Chondrocyte (in vitro differentiated cells): ENCODE measurements at places on chromosomes 7 and 10.

DNA sequence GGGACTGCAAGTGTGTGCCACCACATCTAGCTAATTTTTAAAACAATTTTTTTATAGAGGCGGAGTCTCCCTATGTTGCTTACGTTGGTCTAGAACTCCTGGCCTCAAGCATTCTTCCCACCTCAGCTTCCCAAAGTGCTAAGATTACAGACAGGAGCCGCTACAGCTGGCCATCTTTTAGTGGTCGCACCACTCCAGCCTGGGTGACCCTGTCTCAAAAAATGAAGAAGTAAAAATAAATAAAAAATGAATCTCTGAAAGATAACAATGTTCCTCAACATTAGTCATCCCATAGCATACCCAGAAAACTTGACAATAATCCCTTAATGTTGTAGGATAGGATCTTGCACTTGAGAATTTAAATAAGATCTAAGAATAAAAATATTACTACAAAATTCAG is 18.2 kb downstream of the WBP1L start:
- H3K36me3 ChIP-seq = peaks cover 12% of the 10 kb centered on the region
- no peak overlapping the region for H3K4me3 ChIP-seq
- H3K27me3 ChIP-seq = no peaks in the 10 kb centered on the region
- peaks cover 78% of the 10 kb centered on the region for H3K4me1 ChIP-seq
- peak overlapping the region; percentile 83 for H3K27ac ChIP-seq

DNA sequence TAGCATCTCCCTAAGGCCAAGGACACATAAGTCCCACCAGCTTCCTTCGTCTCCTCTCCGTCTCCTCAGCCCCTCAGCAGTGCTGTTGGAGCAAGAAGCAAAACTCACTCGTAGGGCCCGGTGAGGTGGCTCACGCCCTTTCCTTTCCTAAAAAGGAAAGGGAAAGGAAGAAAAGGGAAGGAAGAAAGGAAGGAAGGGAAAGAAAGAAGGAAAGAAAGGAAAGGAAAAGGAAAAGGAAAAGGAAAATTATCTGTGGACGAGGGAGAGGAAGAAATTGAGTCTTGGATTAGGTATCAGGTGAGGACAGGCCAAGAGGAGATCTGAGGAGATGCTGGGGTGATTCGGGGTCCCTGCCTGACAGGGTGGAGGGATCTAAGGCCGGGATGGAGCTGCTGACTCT is 3.1 kb upstream of the ZNF316 start:
- H3K27me3 ChIP-seq = no peaks in the 10 kb centered on the region
- H3K4me3 ChIP-seq = no peak overlapping the region
- H3K27ac ChIP-seq = no peak overlapping the region

DNA sequence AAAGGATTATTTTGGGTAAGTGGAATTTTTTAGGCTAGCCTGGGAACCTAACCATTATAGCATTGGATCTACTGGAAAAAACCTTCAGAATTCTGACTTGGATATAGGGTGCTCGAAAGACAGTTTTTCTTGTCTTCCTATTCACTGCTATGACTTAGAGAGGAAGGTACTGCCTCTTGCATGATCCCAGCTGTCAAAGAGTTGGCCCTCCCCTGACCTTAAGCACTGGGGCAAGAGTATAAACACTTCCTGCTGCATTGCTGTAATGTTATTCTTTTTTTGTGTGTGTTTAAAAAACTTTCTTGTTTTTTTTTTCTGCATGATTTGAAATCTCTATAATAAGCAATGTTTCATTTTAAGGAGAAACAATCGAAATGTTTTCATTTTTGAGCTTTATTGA is 113.0 kb downstream of the LRMDA start:
- no peaks in the 10 kb centered on the region for H3K36me3 ChIP-seq
- no peak for DNase-seq
- peaks cover 85% of the 10 kb centered on the region for H3K4me1 ChIP-seq

DNA sequence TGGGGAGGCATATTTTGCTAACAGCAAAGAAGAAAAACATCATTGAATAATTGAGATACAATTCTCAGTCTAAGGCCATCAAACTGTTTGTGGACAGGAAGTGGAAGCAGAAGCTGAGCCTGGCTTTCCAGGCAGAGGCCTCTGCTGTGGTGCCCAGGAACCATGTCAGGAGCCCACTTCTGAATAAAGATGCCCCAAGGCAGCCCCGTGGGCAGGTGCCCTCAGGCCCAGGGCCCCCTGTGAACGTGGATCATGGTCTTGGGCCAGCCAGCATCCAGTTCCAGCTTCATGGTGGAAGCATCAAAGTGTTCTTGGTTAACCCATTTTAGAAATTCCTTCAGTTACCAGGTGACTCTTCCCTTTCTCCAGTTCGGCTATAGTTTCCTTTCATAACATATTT is 346.8 kb downstream of the PTPRN2 start:
- no peak for DNase-seq
- no peak overlapping the region for H3K4me3 ChIP-seq
- no peaks in the 10 kb centered on the region for H3K27me3 ChIP-seq
- H3K36me3 ChIP-seq = no peaks in the 10 kb centered on the region
- H3K27ac ChIP-seq = no peak overlapping the region
- no peaks in the 10 kb centered on the region for H3K4me1 ChIP-seq

- no peaks in the 10 kb centered on the region for H3K27me3 ChIP-seq
- peaks cover 59% of the 10 kb centered on the region for H3K4me1 ChIP-seq
- peak overlapping the region; percentile 99 for H3K4me3 ChIP-seq
- no peak for DNase-seq
- peaks cover 4% of the 10 kb centered on the region for H3K36me3 ChIP-seq
- peak overlapping the region; percentile 97 for H3K27ac ChIP-seq
These were observed 734 bp downstream of the CHST3 start for GRCh38 chr10:71964743-71965515.

GRCh38 chr10:23445591-23445990 is 6.7 kb downstream of the OTUD1 start:
- no peak overlapping the region for H3K4me3 ChIP-seq
- peaks cover 34% of the 10 kb centered on the region for H3K4me1 ChIP-seq
- no peaks in the 10 kb centered on the region for H3K27me3 ChIP-seq
- H3K27ac ChIP-seq = no peak overlapping the region

DNA sequence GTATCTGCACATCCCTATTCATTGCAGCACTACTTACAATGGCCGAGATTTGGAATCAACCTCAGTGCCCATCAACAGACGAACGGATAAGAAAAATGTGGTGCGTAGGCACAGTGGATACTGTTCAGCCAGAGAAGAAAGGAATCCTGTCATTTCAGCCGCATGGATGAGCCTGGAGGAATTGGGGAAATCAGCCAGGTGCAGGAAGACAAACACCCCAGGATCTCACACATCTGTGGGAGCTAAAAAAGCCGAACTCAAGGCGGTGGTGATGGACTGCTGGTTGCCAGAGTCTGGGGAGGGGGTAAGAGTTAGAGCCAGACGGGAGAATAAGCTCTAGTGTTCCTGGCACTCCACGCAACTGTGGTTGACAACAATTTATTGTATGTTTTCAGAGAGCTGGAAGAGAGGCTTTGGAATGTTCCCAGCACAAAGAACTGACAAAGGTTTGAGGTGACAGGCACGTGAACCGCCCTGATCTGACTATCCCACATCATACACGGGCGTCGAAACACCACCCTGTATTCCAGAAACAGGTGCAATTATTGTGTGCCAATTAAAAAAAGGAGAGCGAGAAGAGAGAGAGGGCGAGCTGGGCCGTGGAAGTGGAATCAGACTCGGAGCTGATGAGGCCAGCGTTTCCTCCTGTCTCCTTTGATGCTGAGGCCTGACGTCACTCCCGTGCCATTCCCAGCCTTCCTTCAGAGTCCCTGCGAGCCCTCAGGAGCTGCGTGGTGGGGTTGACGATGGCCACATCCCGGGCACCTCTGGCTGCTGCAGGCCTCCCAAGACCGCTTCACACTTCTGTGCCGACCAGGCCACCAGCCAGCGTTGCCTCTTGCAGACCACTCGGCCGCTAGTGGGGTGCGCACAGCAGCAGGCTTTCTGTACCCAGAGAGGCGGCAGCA is 189.5 kb downstream of the DNAJB6 start:
- no peaks in the 10 kb centered on the region for H3K4me1 ChIP-seq
- peaks cover 21% of the 10 kb centered on the region for H3K27me3 ChIP-seq
- DNase-seq = peak; percentile 92
- no peaks in the 10 kb centered on the region for H3K36me3 ChIP-seq
- no peak overlapping the region for H3K27ac ChIP-seq

GRCh38 chr7:50653126-50653864 is 88.1 kb upstream of the DDC start:
- H3K36me3 ChIP-seq = peaks cover 13% of the 10 kb centered on the region
- H3K4me1 ChIP-seq = peaks cover 63% of the 10 kb centered on the region
- peak overlapping the region; percentile 59 for H3K27ac ChIP-seq

- H3K27ac ChIP-seq = no peak overlapping the region
- DNase-seq = no peak
- H3K27me3 ChIP-seq = peaks cover 2% of the 10 kb centered on the region
- H3K4me3 ChIP-seq = no peak overlapping the region
- H3K4me1 ChIP-seq = peaks cover 6% of the 10 kb centered on the region
These were observed 70.4 kb upstream of the AOAH start for GRCh38 chr7:36794689-36795088.

GRCh38 chr7:4247106-4247876 is 434.8 kb upstream of the FOXK1 start:
- H3K36me3 ChIP-seq = peaks cover 17% of the 10 kb centered on the region
- DNase-seq = peak; percentile 71
- no peaks in the 10 kb centered on the region for H3K27me3 ChIP-seq
- peaks cover 10% of the 10 kb centered on the region for H3K4me1 ChIP-seq
- no peak overlapping the region for H3K27ac ChIP-seq
- no peak overlapping the region for H3K4me3 ChIP-seq

DNA sequence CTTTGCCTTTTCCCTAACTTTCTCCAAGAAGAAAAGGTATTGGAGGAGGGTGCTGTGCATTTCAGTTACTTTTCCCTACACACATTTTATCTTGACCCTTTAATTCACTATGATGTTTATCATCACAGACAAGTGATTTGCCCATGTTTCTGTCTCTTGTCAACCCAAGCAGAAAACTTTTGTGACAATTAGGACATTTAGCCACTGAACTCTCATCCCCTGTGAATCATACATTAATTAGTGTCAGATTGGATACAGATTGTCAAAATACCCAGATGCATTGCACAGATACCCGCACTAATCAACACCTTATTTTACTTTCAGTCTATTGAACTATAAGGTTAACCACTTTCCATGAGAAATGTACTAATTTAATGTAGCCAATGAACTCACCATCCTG is 912.9 kb downstream of the SORCS1 start:
- no peak for DNase-seq
- H3K4me3 ChIP-seq = no peak overlapping the region
- no peaks in the 10 kb centered on the region for H3K36me3 ChIP-seq
- no peaks in the 10 kb centered on the region for H3K4me1 ChIP-seq
- no peak overlapping the region for H3K27ac ChIP-seq

- no peaks in the 10 kb centered on the region for H3K27me3 ChIP-seq
- peaks cover 10% of the 10 kb centered on the region for H3K36me3 ChIP-seq
- DNase-seq = no peak
- H3K27ac ChIP-seq = peak overlapping the region; percentile 78
- H3K4me3 ChIP-seq = no peak overlapping the region
These were observed 25.1 kb downstream of the DOCK1 start for GRCh38 chr10:126930131-126930882.

GRCh38 chr10:625333-625696 is 64.2 kb downstream of the DIP2C start:
- peak overlapping the region; percentile 100 for H3K27ac ChIP-seq
- no peaks in the 10 kb centered on the region for H3K27me3 ChIP-seq
- peaks cover 51% of the 10 kb centered on the region for H3K4me1 ChIP-seq

- no peak overlapping the region for H3K4me3 ChIP-seq
- DNase-seq = no peak
- no peak overlapping the region for H3K27ac ChIP-seq
- H3K27me3 ChIP-seq = no peaks in the 10 kb centered on the region
- H3K4me1 ChIP-seq = peaks cover 22% of the 10 kb centered on the region
These were observed 33.2 kb downstream of the DGKI start for GRCh38 chr7:137813541-137813940.

DNA sequence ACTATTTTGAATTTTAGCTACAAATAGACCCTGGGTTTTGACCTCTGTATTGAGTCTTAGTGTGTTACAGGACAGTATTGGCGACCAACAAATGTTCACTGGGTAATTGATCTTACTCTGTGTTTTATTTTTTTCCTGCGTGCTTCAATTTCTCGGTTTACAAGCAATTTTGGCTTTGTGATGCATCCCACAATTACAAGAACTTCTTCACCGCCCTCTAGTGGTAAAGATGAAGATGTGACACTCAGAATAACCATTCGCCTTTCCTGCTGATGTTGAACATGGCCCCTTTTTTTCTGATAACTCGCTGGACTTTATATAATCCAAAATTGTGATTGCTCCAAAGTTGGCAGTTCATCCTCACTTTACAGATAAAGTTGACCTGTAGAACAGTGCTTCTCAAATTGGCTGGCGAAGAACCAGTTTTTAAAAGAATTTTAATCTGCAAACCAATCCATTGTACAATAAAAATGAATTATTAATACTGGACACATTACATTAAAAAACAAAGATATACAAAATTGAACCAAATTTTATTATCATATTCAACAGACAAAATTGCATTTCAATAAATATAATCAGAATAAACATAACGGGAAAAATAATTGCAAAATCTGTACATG is 20.2 kb upstream of the SMC3 start:
- no peak overlapping the region for H3K27ac ChIP-seq
- peaks cover 10% of the 10 kb centered on the region for H3K27me3 ChIP-seq
- no peak overlapping the region for H3K4me3 ChIP-seq

GRCh38 chr10:71964098-71964742 is at the start of gene CHST3:
Gene CHST3 (plus strand): TSS chr10:71964395. CDS start chr10:72005843, 41,448 bp downstream.
- DNase-seq = no peak
- H3K36me3 ChIP-seq = peaks cover 4% of the 10 kb centered on the region
- H3K4me3 ChIP-seq = peak within 1 kb of the TSS; percentile 99

- H3K36me3 ChIP-seq = no peaks in the 10 kb centered on the region
- H3K4me3 ChIP-seq = no peak overlapping the region
- H3K27ac ChIP-seq = no peak overlapping the region
- no peak for DNase-seq
- H3K27me3 ChIP-seq = peaks cover 30% of the 10 kb centered on the region
These were observed 70.4 kb upstream of the GPR158 start for GRCh38 chr10:25104441-25104840.

- peak; percentile 74 for DNase-seq
- peaks cover 38% of the 10 kb centered on the region for H3K4me1 ChIP-seq
- no peak overlapping the region for H3K27ac ChIP-seq
These were observed 22.6 kb upstream of the INPP5A start for GRCh38 chr10:132514821-132515520.

- no peaks in the 10 kb centered on the region for H3K4me1 ChIP-seq
- peaks cover 9% of the 10 kb centered on the region for H3K36me3 ChIP-seq
- H3K4me3 ChIP-seq = no peak overlapping the region
These were observed 69.9 kb downstream of the NKX6-2 start for GRCh38 chr10:132715776-132716680.

- DNase-seq = no peak
- H3K36me3 ChIP-seq = no peaks in the 10 kb centered on the region
- H3K27me3 ChIP-seq = peaks cover 8% of the 10 kb centered on the region
- H3K4me1 ChIP-seq = peaks cover 20% of the 10 kb centered on the region
- no peak overlapping the region for H3K4me3 ChIP-seq
- H3K27ac ChIP-seq = no peak overlapping the region
These were observed 505.6 kb downstream of the RPS24 start for GRCh38 chr10:78539247-78539766.
